NCI-H446 treated with DMSO at 0.1 percent for 48 hours (cell line): ENCODE measurements at places on chromosomes 4 and X.

GRCh38 chrX:87580862-87581261 is 63.3 kb downstream of the KLHL4 start:
- no peak for DNase-seq

- DNase-seq = no peak
These were observed 38.1 kb downstream of the FRG2 start for GRCh38 chr4:189988877-189989431.

- DNase-seq = no peak
These were observed 59.9 kb downstream of the CHIC2 start for GRCh38 chr4:54004463-54004862.

DNA sequence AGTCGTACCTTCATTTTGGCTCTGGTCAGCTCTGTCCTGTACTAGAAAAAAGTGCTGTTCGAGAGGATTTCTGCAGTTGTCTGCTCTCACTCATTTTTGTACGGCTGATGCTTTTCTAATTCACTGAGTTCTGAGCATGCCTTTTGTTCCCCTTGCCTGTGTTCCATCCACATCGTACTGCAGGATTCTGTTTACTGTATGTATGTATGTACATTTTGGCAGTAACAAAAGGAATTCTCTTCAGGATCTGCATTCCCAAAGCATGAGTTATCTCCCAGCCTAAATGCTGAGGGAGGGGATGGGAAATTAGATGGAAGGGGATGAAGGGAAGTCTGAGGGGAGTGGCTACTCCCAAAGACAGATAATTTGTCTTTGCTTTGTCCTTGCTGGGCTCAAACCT is 87.6 kb downstream of the GBA3 start:
- DNase-seq = no peak

DNA sequence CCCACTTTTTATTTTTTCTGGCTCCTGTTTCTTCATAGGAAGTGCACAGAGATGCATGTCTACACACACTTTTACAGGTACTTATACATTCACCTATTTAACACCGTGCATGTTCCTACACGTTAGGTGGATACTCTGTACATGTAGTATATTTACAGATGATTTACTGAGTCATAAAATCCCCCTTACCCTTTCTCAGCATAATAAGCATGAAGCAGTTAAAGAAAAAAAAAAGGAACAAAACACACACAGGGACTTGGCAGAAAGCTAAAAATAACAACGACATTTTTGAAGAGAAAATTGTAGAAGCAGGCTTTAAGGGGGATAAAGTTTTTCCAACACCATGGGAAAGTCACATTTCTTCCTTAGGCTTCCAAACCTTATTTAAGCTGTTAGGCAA is 96.4 kb upstream of the IQCM start:
- DNase-seq = no peak

DNA sequence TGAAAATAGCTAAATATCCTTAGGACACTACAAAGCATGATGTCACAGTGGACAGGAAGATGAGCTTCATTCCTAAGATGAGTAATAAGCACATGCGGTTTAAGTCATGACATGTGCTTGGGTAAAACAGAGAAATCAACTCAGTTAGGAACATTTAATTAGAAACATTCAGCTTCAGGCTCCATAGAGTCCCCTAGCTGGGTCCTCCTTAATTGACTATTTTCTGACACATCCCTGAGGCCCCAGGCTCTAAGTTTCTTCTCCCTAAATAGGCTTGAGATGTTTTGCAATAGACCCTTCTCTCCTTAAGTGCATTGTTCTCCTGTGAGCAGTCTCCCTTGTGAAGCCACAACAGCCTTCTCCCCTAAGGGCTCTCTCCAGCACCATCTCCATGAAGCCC is 70.4 kb upstream of the ANXA3 start:
- DNase-seq = no peak

DNA sequence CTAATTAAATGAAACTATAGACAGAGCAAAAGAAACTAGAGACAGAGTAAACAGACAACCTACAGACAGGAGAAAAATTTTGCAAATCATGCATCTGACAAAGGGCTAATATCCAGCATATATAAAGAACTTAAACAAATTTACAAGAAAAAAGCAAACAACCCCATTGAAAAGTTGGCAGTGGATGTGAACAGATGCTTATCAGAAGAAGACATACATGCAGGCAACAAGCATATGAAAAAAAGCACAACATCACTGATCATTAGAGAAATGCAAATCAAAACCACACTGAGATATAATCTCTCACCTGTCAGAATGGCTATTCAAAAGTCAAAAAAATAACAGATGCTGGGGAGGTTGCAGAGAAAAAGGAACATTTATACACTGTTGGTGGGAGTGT is 14.8 kb downstream of the ZNF280C start:
- no peak for DNase-seq

- no peak for DNase-seq
These were observed 189.2 kb downstream of the PPP3CA start for GRCh38 chr4:101158134-101158482.

DNA sequence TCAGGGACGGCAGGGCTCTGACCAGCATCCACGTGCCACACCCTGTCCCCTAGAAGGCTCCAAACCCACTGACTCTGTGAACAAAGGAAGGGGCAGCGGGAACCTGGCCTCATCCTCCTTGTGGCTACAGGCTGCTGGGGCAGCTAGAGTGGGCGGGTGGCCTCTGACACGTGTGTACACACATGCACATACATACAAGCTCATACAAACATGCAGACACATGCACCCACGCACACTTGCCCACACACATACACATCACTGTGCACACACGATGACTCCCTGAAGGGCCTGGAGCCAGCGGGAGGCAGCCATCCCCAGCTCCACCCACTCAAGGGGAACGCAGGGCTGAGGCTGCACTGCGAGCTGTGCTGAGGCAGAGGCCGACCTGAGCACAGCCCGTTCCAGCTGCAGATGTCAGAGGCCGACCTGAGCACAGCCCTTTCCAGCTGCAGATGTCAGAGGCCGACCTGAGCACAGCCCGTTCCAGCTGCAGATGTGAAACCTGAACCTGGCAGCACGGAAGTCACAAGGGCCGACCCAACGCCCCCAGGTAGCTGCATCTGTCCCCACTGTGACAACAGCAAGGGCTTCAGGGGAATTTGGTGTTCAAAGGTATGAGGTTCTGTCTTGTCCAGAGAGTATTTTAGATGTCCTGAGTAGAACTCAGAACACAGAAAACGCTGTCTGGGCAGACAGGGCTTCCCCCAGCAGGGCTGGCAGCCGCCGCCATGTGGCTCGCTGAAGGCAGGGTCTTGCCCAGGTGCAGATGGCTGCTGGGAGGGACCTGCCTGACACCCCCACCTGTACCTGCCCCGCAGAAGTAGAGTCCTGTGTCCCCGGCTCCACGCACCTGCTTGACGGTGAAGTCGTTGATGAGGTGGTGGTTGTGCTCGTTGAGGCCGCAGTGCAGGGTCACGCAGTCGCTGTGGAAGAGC is 33.5 kb downstream of the CTBP1 start:
- no peak for DNase-seq

DNA sequence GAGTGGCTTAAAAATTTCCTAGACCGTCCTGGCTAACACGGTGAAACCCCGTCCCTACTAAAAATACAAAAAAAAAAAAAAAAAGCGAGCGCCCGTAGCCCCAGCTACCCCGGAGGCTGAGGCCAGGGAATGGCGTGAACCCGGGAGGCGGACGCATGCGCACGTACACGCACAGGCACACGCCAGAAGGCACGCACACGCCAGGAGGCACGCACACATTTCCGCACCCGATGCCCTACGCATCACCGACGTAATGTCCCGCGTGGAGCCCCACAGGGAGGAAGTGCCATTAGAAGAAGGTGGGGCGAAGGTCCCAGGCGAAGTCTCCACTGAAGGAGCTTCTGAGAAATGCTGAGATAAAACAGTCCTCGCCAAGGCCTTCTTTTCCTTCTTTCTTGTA is 41.4 kb downstream of the NLGN4X start:
- no peak for DNase-seq

- no peak for DNase-seq
These were observed 35.9 kb upstream of the GRPEL1 start for GRCh38 chr4:7103607-7104365.

DNA sequence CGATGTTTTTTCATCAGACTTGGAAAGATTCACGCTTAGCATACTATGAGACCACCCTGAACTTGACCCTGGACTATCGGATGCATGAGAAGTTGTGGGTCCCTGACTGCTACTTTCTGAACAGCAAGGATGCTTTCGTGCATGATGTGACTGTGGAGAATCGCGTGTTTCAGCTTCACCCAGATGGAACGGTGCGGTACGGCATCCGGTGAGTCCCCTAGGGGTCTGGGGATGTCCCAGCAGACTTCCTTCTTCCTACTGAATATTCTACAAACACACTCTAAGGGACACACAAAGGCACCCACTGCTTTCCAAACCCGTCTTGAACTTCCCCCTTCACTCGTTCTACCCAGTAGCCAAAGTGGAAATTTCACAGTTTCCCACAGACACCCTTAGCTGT is 9.3 kb downstream of the GABRQ start:
- no peak for DNase-seq

DNA sequence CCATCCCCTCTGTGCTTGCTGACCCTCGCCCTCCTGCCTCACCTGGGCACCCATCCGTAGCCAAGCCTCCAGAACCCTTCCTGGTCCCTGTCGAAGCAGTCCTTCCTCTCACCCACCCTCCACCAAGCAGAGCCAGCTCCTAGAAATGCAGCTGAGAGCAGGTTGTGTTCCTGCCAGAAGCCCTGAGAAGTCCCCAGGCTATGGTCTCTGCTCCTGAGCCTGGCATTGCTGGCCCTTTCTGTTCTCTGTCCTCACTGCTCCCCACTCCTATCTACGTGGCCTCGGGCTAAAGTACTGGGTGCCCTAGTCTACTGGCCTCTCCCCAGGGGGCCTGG is 2.1 kb upstream of the CPZ start:
- no peak for DNase-seq

- no peak for DNase-seq
These were observed 24.1 kb downstream of the PIN4 start for GRCh38 chrX:72205706-72206105.

- DNase-seq = no peak
These were observed 698.6 kb downstream of the SH3BGRL start for GRCh38 chrX:81900522-81900921.
